ENCODE measurements at places on chromosomes 16 and 17.

DNA sequence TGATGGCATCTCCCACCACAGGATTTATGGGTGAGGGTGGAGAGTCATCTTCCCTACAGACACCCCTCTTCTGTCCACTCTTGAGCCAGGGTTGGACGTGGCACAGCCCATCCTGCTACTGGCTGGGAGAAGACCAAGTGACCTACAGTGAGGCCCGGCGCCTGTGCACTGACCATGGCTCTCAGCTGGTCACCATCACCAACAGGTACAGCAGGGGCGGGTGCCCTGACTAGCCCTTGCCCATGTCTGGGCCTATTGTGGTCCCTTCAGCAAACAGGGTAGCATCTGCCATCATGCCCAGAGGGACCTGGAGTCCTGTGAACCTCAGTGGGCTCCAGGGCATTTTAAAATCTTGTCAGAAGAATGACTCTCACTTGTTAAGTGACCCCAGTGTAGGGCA lies 48.2 kb downstream of the MRC2 start:
- no peak for DNase-seq

- no peak for DNase-seq
Measured at GRCh38 chr16:85617948-85618347, 4.8 kb downstream of the GSE1 start.

DNA sequence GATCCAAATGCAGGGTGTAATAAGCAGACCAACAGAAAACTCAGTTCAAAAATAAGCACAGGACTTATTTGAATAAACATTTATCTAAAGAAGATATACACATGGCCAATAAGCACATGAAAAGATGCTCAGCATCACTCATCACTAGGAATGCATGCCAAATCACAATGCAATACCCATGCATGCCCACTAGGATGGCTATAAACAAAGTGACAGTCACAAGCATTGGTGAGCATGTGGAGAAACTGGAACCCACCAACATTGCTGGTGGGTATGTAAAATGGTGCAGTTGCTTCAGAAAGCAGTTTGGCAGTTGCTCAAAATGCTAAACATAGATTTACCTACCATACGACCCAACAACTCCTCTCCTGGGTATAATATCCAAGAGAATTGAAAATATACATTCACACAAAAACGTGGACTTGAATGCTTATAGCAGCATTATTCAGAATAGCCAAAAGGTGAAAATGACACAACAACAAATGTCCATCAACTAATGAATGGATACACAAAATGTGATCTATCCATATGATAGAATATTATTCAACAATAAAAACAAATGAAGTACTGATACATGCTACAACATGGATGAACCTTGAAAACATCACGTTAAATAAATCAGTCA lies 20.1 kb downstream of the UBE2O start:
- DNase-seq = no peak

GRCh38 chr17:14298221-14298946 lies 2.5 kb upstream of the HS3ST3B1 start:
- no peak for DNase-seq

GRCh38 chr17:1145311-1145986 lies 34.3 kb downstream of the ABR start:
- DNase-seq = no peak

DNA sequence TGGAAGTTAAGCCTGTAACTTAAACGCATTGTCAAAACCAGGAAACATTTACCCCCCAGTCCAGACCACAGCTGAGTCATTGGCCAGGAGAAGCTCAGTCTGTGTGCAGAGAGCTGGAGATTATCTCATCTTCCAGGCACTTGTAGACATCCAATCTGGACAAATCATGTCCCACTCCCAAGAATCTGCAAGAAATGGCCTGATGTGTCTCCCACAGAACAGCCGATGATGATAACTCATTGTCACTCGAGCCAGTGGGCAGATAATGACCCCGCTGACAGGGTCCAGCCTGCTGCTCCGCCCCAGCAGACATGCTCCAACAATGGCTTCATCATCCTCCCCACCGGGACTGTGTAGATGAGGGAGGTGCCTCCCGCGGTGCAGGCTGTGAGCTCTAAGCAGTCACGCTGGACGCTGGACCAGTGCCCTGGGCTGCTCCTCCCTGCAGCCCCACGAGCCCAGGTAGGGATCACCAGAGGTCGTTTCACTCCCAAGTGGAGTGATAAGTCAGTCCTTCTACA lies 322.5 kb downstream of the C16orf95 start:
- peak; percentile 93 for DNase-seq

GRCh38 chr16:77557385-77557784 lies 122.6 kb upstream of the ADAMTS18 start:
- no peak for DNase-seq

DNA sequence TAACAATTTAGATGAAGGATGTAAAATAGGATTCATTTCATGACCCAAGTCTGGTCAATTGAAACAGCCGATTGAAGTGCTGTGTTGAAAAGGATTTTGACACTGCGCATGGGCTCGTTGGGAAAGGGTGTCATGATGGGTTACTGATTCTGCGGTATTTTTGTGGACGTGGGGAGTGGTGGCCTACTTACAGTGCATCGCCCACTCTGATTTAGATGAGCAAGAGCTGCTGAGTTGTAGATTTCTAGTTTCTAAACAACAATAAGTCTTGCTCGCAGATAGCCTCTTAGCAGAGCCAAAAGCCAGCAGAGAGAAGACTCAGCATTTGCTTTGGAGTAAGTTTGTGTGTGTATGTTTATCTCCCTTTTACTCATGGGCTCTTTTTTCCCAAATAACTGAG lies 731.0 kb downstream of the MAF start:
- DNase-seq = no peak

- no peak for DNase-seq
Measured at GRCh38 chr17:37177254-37177870, 198.4 kb upstream of the C17orf78 start.

GRCh38 chr16:200388-200787 lies 20.1 kb downstream of the HBQ1 start:
- DNase-seq = no peak

GRCh38 chr16:6374821-6375220 lies 957.8 kb upstream of the RBFOX1 start:
- no peak for DNase-seq

DNA sequence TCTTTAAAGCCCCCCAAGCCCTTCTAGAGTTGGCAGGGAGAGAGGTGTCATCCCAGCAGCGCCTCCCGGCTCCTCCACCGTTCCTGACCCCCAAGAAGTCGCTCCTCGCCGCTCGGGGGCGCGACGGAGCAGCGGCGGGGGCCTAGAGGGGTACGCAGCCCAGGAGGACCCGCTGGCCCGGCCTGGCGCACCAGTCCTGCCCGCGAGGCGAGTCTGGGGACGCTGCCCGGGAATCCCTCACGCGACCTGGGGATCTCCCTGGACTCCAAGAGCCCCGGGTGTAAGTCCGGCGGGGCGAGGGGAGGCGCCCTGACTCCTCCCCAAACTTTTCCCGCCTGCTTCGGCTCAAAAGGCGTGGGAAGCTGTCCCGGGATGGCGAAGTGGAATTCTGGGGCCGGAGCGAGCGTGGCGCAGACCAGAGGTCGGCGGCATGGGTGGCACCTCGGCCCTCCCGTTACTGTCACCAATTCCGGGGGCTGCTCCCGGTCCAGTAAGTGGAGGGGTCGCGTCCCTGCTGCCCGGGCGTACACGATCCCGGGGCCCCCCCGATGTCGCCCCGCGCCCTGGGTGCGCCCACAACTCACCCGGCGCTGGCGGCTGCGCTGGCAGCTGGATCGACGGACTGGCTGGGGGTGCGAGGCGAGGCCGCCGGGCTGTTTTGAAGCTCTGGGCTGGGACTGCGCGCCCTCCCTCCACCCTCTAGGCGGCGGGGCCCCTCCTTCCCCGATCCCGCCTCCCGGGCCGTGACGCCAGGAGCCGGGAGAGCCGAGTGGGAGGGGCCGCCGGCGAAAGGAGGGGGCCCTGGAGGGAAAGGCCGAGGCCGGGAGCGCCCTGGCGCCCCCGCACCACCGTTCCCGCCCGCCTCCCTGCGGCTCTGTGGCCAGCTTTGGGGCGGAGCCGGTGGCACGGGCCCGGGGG lies at the start of gene EMP2:
EMP2 (minus strand) TSS at position 634 of the 918 bp plus-strand sequence. CDS start 32,981 bp downstream, outside the sequence.
- DNase-seq = peak; percentile 96

DNA sequence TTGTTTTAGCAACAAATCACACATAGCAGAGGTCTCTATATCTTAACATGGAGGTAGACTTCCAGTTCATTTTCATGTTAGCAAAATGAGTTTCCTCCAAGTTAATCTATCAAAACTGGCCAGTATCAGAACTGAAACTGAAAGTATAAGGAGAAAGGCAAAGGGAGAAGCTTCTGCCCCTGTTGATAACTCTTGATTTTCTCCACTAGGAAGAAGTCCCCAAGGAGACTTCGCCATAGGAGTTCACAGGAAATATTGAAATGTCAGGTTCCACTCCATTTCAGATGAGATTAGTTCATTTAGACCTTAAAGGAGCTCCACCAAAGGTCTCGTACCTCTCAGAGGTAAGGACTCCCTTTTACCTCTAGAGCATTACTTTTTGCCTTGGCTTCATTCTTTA lies 1.2 kb upstream of the OGFOD3 start:
- DNase-seq = no peak

DNA sequence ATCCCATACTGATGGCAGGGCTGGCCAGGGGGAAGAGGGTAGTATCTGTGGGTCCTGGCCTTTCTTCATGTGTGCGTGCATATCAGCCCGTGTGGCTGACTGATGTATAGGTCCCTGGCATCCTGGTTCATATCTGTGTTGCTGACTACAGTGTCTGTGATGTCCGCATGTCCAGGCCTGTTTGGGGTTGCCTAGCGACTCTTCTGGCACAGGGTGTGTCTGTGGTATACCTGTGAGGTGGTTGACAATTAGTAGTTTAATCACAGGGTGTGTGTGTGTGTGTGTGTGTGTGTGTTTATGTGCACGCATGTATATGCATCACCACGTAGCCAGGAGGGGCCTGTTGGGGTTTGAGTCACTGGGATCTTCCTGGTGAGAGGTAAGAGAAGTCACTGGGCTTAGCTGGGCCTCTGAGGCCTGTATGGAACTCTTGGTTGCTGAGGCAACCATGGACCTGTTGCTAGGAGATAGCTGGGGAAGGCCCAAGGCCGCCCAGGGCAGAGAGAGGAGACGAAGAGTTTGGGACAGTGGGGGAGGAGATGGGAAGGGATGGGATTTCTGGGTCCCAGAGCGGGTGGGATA lies 603 bp upstream of the TMEM95 start:
- no peak for DNase-seq

- no peak for DNase-seq
Measured at GRCh38 chr16:2278956-2279800, 11.3 kb upstream of the RNPS1 start.

DNA sequence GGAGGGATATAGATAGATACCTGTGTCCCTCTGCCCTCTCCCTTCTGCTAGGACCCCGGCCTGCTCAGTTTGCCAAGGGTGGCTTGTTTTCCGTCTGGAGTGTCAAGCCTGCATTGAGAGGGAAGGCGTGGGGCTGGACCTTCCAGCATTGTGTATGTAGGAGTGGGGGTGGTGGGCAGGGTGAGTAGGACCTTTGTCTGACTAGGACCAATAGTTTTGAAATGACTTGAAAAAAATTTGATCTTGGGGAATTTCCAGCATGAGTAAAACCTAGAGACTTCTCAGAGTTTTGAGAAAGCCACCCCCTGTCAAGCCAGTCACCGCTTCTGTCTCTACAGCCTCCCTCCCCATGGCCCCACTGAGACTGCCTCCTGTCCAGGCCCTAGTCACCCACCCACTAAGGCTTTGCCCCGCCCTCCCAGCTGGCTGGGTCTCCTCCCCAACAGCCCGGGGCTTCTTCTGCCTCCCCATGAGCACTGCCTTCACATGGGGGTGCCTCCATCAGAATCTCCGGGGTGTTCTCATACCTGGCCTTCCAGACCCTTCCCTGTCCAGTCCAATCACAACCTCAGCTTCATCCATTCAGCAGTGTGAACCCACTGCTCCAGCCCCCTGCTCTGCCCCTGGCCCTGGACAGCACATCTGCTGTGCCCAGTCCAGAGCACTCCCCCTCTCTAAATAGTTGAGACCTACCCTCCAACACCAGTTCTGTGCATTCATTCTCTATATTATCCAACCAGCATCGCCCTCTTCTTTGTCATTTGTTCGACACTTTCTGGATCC lies 207.0 kb downstream of the MSI2 start:
- DNase-seq = peak; percentile 81

DNA sequence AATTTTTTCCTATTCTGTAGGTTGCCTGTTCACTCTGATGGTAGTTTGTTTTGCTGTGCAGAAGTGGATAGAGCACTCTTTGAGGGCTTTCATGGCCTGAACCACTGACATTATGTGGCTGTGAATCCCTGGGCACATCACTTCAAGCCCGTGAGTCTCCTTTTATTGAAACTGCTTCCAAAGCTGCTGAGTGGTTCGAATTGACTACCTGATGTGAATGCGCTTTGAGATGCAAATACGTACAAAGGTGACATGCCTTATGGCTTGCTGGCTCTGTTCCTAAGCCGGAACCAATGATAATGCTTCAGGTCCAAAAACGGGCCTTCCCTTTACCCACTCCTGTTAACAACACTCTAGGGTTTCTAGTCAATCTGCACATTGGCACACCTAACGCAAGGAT lies 34.3 kb downstream of the ASPA start:
- DNase-seq = no peak

- peak; percentile 77 for DNase-seq
Measured at GRCh38 chr17:34579979-34580684, 750 bp downstream of the TMEM132E start.

DNA sequence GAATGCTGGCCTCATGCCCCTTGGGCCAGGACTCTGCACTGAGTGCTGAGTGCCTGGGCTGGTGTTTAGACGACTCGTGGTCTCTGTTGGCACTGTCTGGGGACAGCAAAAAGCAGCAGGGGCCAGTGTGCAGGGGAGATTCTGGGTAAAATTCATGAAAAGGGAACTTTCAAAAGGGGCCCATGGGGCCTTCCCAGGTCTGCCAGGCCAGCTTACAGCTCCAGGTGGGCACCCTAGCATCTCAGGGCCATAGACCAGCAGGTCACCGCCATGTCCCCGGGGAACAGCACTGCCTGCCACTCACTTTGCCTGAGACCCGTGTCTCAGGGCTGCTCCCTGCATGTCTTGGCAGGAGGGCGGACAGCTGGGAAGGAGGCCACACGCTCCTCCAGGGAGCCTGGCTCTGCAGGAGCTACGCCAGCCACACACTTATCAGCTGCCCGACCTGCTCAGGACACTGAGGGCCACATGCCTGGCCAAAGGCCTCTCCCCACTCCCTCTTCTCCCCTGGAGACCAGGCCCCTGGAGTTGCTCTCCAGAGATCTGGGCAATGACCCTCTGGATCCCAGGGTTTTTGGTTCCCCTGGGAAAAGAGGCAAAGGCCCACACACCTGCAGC lies 8.8 kb upstream of the FASN start:
- DNase-seq = no peak

- DNase-seq = no peak
Measured at GRCh38 chr17:67246653-67247415, 1.8 kb upstream of the HELZ start.

DNA sequence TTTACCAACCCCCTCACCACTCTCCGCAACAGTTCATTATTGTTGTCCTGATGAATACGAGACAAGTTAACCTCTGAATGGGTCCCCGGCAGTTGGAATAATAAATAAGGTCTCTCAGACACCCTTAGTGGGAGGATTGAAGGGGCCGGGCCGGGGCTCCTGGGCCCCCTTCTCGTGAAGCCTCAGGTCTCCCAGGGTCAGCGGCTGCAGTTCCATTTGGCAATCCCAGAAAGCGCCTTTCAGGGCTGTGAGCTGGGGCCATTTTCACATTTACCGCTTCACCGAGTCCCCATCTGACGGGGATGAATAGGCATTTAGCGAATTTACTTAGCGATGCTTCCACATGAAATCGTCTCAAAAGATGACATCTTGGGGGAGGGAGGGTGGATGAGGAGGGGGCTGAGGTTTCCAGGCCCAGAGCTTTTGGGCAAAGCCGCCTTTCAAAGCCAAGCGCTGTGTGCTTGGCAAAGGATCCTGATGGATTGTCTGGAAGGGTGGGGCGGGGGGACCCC lies 309.8 kb downstream of the XYLT1 start:
- DNase-seq = no peak

GRCh38 chr16:89374393-89374960 lies 115.9 kb downstream of the ANKRD11 start:
- DNase-seq = no peak
